ENCODE measurements at places on chromosomes 16 and 17.
A peak's percentile ranks its signal among the peaks of the same experiment; 100 is the strongest.

DNA sequence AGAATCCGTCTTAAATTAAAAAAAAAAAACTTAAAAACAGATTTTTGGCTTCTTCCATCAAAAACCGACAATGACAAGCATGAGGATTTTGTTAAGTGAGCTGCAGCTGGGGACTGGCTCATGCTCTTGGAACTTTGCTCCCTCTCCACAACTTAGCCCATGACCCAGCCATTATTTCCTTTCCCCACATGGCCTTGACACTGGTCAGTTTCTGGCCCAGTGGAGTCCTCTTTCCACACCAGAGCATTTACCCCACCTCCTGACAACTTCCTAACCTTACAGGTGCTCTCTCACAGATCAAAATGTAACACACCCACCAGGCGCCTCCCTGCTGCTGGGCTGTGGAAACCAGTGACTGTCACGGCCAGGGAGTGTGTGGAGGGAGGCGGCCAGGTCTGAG lies 62.7 kb upstream of the ZNF267 start:
- no peak for DNase-seq

DNA sequence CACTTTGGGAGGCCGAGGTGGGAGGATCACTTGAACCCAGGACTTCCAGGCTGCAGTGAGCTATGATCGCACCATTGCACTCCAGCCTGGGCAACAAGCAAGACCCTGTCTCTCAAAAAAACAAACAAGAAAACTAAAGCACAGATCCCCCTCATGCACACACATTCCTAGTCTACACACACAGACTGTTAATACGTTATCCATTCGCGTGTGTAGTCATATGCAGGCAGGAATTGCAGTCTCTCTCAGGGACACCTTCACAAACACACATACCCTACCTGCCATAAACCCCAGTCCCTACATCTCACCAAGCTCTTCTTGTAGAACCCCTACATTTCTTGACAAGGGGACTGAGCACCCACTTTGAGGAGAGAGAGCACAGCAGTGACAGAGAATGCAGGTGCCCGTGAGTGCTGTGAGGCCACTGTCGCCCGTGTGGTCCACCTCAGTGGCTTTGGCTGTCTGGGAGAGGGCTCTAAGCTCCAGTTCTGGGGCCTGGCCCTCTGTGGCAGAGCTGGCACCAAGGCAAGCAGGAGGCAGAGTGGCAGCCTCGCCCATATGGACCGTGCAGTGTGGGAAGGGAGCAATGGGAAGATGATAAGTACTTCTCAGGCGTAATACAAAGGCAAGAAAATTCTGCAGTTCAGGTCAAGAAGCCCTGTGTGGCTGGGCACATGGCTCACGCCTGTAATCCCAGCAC lies 59.0 kb upstream of the RPH3AL start:
- no peak for DNase-seq

DNA sequence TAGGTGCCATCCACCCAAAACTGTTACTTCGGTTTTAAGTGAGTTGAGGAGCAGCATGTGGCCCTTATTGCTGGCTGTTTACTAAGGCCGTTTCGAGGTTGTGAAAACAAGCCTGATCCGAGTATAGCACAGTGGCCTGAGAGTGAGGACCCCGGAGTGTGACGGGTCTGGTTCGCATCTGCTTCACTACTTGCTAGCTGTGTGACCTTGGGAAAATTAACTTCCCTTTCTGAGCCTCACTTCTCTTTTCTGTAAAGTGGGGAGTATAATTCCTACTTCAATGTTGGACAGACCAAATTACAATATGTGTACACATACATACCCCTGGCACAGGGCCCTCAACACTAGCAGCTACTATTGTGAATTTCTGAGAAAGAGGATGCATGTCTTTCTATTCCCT lies 11.7 kb upstream of the HEATR6 start:
- no peak for DNase-seq

- no peak for DNase-seq
Measured at GRCh38 chr16:20873331-20873730, 26.8 kb downstream of the DCUN1D3 start.

DNA sequence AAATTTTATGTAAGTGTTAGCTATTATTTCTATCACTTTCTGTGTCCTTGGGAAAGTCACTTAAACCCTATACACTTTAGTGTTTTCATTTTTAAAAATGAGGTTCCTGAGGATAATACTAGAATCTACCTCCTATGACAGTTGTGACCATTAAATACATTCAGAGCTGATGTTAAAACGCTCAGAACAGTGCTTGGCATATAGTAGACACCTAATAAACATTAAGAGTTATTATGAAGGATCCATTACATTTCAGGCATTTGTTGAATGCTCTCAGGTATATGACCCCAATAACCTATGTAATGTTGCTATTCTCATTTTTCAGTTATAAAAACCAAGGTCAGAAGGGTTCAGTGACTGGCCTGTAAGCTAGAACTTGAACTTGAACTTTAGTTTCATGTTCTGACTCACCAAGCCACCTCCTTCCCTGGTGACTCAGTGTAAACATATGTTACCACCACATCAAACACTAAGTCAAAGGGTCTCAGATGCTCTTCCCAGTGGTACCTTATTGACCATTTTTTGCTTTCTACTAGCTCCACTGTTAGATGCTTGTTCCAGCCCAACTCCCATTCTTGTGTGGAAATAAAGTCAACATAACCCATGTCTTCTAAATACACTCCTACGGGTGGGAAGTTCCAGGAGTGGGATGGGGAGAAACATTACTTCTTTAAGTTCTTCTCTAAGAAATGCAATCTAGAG lies 47.6 kb downstream of the HSD17B2 start:
- DNase-seq: no peak

GRCh38 chr17:8470447-8471047 lies 34.9 kb downstream of the NDEL1 start:
- DNase-seq: peak; percentile 33

- DNase-seq: no peak
Measured at GRCh38 chr16:72937360-72937759, 110.6 kb downstream of the ZFHX3 start.

- DNase-seq: no peak
Measured at GRCh38 chr17:50906443-50906842, 40.3 kb upstream of the TOB1 start.

DNA sequence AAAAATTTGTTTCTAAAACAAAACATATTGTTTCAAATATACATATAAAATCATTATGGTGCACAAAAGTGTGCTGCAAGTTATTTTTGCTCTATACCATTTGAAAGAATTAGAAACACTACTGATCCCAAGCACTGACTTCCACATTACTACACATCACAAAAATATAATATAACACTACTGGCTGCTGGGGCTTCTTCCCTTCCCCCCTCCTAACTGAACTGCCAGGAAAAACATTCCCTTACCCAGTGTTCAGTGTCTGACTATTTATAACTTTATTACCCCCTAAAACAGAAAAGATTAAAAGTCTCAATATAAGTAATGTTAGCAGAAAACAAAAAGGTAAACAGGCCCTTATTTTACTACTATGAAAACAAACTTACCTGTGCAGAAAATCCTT lies 36.9 kb downstream of the GPATCH8 start:
- no peak for DNase-seq

DNA sequence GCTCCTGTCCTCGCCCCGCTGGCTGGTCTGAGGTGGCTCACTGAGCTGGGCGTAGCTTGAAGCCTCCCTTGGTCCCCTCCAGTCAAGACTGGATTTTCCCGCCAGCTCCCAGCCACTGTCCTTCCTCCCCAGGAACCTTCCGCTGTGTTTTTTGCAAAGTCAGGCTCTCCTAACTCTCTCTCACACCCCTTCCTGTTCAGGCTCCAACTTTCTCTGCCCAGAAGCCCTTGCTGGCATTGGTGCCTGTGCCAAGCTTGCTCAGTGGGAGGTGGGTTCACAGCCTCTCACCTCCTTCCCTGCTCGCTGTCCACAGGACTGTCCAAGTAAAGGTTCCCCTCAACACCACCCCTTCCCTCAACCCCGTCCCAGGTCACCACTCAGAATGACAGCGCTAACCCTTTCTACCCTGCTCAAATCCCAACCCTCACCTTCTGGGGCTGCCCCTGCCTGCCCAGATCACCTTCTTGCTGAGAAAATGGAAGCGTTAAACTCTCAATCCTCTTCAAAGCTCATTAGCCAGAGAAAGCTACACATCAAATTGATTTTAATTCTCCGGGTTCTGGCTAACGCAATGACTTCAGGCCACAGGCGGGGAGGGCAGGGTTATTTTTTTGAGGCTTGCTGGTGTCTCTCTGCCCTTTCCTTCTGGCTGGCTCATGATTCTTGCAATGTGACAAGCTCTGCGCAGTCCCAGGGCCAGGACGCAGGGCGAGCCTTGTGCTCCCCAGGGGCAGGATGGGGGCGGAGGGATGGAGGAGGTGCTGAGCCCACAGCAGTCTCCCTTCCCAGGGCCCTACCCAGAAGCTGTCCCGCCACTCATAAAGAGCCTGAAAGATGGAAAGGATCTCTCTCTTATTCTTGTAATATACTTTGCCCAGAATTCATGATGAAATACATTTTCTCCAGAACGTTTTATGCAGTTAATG lies 357.2 kb upstream of the TNRC6C start:
- DNase-seq: no peak

- DNase-seq: no peak
Measured at GRCh38 chr17:81550830-81551457, 1.2 kb downstream of the FAAP100 start.

GRCh38 chr16:69485361-69485760 lies 60.9 kb downstream of the CYB5B start:
- no peak for DNase-seq

DNA sequence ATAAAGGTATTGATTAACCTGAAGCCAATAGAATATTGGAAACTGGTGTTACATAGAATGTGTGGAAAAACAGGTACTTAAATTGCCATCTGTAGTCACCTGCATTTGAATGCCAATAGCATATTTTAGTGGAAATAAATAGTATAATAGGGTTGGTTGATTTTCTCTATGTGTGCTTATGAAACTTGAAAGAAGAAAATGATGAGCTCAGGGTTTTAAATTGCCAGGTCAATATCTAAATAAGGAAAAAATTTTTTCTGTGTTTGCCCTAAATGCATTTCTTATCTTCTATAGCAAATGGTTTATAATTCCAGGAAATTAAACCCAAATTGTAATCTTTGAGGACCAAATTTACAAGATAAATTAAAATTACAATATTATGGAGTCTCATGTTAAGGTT lies 626.6 kb downstream of the CDH8 start:
- no peak for DNase-seq

DNA sequence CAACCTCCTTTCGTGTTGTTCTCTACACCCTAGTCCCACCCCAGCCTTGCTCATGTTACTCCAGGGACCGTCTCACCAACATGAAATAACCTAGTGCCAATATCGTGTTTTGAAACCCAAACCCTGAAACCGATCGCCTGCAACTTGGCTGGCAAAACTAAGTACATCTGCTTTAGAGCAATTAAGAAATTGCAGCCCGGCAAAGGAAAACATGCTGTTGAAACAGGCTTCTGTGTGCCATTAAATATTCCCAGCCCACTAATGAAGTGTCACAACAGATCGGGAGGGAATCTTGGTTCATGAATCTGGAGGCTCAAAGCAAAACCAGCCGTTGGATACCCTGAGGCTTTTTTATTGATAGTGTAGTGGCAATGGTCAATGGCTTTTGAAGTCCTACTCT lies 48.3 kb upstream of the GPR139 start:
- no peak for DNase-seq

GRCh38 chr16:5932906-5933305 lies 835.3 kb upstream of the EEF2KMT start:
- no peak for DNase-seq

DNA sequence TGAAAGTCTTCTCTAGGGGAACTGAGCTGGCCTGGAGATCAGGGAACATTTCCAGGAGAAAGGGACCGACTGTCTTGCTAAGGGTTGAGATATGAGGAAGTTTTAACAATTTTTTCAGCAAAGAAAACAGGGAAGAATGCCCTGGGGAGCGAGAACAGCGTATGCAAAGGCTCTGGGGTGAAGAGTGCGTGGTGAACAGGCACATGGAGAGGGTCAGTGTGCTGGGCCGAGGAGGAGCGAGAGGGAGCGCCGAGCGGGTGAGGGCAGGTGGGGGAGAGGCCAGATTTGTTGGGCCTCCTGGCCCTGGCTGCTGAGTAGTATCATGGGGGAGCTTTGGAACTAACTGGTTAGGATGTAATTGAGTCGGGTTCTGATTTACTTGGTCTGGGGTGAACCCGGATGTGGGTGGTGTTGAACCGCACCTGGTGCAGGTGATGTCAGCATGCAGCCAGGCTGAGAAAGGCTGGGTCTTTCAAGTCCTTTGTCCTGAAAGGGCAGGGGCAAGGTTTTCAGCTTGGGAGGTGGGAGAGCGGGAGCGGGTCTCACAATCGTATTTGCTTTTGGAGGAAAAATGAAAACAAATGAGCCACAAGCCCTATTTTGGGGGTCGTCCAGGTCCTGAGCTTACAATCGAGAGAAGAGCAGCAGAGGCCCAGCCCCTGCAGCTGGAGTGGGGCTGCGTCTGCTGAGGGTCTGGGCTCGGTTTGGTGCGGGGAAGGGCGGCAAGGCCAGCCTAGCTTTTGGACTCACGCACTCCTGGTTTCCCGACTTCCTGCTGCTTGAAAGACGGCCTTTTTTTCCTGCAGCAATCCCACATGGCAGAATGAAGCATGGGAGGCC lies 11.1 kb upstream of the WFDC1 start:
- no peak for DNase-seq

- no peak for DNase-seq
Measured at GRCh38 chr16:55542459-55543082, 23.9 kb upstream of the CAPNS2 start.

GRCh38 chr16:8310323-8310722 lies 280.0 kb downstream of the TMEM114 start:
- DNase-seq: no peak

DNA sequence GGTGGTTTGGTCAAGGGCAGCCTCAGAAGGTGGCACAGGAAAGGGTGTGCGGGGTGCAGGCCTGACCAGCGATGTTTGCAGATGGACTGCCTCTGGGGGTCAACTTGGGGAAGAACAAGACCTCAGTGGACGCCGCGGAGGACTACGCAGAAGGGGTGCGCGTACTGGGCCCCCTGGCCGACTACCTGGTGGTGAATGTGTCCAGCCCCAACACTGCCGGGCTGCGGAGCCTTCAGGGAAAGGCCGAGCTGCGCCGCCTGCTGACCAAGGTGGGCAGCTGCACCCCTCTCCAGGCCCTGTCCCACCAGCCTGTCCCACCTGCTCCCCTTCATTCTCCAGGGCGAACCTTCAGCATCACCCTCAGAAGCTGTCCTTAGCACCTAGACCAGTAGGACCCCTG lies 12.5 kb downstream of the DHODH start:
- no peak for DNase-seq

GRCh38 chr16:67677712-67678111 lies 11.1 kb downstream of the C16orf86 start:
- DNase-seq: no peak

GRCh38 chr17:76458580-76459490 lies 5.9 kb upstream of the UBE2O start:
- no peak for DNase-seq

GRCh38 chr16:60225541-60225940 lies 1491.4 kb upstream of the GOT2 start:
- no peak for DNase-seq

- DNase-seq: no peak
Measured at GRCh38 chr16:7555459-7555858, 222.8 kb downstream of the RBFOX1 start.
